ENCODE measurements at places on chromosomes 4 and X.
A peak's percentile ranks its signal among the peaks of the same experiment; 100 is the strongest.

DNA sequence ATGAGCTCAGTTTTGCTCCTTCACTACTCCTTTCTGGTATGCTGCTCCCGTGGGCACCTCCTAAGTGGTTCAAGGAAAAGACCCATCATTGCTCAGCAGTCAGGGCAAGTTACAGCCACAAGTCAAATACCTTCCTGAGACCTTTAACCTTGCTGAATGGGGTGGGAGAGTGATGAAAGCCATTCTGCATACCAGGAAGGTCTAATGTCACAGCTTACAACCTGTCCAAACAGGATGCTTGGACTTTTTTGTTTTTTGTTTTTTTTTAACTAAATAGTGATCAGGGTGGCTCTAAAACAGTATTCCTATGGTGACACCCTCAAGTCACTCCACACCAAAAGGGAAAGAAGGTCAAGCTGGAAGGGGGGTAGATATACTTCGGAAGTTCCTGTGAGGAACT, 93.1 kb downstream of the GPC3 start:
- DNase-seq: no peak

DNA sequence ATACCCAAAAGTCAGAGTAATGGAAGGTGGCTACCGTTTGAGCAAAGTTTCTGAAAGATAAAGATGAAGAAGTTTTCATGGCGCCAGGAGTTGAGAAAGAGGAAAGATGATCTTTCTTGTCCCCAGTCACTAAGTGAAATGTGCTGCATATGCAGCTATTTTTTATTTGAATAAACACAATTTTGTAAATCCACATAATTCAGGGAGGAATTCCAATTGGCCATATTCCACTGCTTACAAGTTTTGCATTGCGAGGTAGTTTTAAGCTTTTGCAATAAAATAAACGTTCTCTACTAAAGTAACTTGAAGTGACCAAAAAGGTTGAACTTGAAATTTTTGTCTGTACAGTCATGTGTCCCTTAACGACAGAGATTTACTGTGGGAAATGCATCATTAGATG, 139.3 kb upstream of the VCX2 start:
- no peak for DNase-seq

DNA sequence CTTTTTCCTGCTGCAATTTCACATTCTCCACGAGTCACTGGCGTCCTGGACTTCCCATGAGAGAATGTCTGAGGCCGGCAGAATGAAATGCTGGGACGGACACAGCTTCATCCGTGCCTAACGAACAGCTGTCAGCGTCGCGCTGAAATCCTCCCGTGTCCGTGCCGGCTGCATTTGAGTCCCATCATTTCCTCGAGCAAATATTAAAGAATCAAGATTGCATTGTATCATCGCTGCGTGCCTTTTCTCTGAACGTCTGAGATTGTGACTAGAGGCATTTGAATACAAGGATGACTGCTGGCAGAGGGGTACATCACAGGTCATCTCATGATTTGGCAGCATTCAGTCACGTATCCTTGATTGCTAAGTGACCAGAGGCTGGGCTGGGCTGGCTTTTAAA, 279.9 kb downstream of the ASMT start:
- no peak for DNase-seq

DNA sequence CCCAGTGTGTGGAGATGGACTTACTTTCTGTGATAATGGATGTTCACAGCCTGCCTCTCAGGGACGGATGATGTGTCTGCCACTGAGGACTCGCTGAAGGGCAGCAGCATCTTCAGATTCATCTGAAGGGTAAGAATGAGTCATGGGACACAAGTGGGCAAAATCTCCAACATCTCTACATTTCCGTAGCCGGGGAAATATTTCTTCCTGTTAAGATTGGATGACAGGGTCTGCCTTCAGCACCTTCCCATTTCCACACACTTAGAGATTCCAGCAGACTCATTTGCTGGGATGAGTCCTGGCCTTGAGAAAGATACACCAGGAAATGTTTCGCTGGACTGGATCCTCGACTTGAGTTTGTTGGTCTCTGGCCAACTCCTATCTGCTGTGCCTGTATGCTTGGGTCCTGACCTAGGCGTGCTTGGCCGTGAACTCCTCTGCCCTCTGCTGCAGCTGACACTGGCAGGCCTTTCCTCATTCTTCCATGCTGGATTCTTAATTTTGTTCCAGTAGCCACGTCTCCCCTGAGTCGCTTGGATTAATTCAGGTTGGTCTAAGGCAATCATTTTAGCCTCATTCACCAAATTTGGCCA, 46.5 kb upstream of the SOD3 start:
- no peak for DNase-seq

- no peak for DNase-seq
Measured at GRCh38 chr4:24855741-24856140, 57.1 kb downstream of the CCDC149 start.

DNA sequence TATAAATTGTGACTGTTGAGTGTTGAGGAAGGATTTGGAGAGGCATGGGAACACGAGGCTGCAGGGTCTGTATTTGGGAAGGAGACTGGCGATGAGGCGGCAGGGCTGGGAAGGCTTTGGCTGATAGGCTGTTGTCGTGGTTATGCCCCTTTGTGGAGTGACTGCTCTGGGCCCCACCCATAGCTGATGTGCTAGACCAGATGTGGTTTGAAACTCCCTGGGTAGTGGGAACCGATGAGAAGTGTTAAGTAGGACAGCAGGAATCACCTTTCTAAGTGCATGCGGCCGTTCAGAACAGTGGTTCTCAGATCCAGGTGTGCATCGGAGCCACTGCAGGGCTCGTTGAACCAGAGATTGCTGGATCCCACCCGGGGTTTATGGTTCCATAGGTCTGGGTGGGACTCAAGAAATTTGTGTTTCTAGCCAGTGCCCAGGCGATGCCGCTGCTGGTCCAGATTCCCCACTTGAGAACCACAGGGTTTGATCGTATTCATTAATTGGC, 42.3 kb downstream of the TBC1D14 start:
- DNase-seq: no peak

DNA sequence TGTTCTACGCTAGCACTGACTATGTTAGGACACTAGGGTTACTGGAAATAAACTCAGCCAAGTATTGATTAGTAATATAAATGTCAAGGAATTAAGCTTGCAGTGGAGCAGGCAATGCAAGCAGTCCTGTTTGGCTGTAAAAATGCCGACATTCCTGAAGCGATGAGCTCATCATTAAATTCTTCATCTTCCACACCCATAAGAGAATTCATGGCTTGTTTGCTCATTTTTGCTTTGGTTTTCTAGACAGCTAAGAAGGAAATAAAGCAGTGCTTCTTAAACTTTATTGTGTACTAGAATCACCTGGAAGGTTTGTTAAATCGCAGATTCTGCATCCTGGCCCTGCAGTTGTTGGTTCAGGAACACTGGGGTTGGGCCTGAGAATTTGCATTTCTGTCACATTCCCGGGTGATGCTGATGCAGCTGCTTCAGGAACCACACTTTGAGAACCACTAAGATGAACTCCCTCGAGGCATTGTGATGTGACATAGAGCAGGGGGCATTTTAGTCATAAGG, 17.8 kb downstream of the ANXA3 start:
- no peak for DNase-seq

GRCh38 chr4:1910643-1911042, 39.5 kb downstream of the NSD2 start:
- peak; percentile 74 for DNase-seq

- DNase-seq: no peak
Measured at GRCh38 chr4:182828360-182829025, 88.7 kb downstream of the DCTD start.

DNA sequence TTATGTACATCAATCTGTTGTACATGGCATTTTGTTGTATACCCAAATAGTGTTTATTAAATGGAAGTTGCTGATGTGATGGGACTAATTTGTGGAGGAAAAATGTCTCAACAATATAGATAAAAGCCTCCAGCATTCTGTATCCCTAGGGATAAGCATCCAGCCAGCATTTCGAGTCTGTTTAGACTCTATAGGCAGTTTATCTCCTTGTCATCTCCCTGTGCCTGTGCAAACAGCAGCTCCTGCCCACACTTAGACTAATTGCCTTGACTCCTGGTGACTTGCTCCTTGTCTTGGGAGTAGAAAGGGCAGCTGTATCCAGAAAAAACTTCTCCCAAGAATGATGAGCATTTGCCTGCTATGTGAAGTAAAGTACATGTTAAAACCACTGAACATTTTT, 83.8 kb downstream of the DOCK11 start:
- no peak for DNase-seq

DNA sequence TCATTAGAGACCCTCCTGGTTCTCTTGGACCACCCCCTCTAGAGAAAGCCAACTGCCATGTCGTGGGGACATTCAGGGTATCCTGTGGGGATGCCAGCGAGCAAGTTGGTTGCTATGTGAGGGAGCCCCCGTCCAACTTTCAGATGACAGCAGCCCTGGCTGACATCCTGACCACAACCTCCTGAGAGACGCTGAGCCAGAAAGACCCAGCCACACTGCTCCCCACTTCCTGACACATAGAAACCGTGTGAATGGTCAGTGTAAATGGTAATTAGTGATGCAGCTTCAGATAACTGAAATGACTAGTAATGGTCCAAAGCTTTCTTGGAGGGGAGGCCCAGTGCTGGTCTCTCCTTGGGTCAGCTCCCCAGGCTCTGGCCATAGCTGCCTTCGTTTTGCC, 10.8 kb downstream of the CLCN4 start:
- DNase-seq: no peak

GRCh38 chrX:150676221-150676620, 17.0 kb upstream of the MTMR1 start:
- no peak for DNase-seq

GRCh38 chrX:38365954-38366353, 13.6 kb downstream of the OTC start:
- no peak for DNase-seq

GRCh38 chr4:141638230-141638629, 1.8 kb downstream of the IL15 start:
- DNase-seq: no peak

- peak; percentile 15 for DNase-seq
Measured at GRCh38 chrX:131985526-131986049, 37.5 kb upstream of the STK26 start.

- no peak for DNase-seq
Measured at GRCh38 chrX:71532078-71532752, 689 bp upstream of the OGT start.

- no peak for DNase-seq
Measured at GRCh38 chrX:148380650-148381561, 119.5 kb upstream of the AFF2 start.

DNA sequence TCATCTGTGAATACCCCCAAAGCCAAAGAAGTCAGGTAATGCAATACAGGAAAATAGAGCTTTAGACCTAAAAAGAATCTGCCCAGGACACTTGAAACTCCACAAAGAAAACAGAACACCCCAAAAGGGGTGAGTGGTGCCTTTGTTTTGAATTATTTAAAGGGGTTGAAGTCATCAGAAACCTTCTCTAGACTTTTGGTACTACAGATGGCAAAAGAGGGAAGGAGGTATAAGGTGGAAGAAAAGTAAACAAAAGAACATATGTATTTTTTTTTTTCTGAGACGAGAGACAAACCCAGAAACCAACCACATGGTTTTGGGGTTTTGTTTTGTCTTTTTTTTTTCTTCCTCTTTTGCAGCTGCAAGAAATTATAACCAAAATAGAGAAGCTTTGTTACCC, 1477.8 kb downstream of the C4orf33 start:
- DNase-seq: no peak

DNA sequence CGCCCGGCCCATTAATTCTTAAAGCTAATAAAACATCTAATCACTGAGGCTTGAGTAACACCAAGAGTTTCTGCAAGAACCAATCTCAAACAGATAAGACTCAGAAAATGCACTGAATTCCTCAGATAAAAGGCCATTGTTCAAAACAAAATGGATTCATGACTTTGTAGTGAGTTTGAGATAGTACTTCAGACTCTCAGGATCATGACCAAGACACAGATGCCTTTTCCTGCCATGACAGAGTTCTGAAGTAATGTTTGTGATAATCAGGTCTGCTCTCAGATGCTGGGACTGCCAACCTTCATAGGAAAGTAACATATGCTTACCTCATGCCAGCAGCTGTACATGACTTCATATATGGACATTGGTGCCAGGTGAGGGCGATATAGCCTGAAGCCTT, 54.6 kb downstream of the NIPAL1 start:
- no peak for DNase-seq

- DNase-seq: no peak
Measured at GRCh38 chr4:16991450-16991849, 93.0 kb upstream of the LDB2 start.

GRCh38 chr4:81512757-81513501, 41.2 kb upstream of the RASGEF1B start:
- no peak for DNase-seq

DNA sequence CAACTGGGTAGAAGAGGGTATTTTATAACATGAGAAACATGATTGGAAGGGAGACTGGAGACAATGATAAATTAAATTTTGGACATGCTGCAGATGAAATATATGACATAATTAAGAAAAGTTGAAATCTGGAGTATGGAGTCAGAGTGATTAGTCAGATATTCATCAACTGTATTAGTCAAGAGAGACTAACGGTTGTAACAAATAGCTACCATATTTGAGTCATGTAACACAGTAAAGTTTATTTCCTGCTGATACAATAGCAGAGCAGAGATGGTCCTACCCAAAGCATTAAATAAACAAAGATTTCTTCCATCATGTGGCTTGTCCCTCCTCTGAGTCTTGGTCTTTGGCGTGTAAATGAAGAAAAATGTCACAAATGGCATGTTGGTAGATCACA, 321.3 kb downstream of the GALNTL6 start:
- DNase-seq: no peak

- DNase-seq: no peak
Measured at GRCh38 chr4:33980361-33980760, 2264.0 kb downstream of the ARAP2 start.

- DNase-seq: no peak
Measured at GRCh38 chr4:102959496-102959895, 60.0 kb downstream of the SLC9B1 start.

DNA sequence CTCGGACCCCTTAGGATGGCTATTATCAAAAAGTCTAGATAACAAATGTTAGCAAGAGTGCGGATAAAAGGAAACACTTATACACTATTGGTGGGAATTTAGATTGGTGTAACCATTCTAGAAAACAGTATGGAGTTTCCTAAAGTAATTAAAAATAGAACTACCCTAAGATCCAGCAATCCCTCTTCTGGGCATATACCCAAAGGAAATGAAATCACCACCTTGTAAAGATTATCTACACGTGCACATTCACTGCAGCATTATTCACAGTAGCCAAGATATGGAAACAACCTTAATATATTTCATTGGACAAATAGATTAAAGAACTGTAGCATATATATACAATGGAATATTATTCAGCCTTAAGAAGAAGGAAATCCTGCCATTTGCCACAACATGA, 462.4 kb downstream of the IQCM start:
- DNase-seq: no peak
